ENCODE measurements at places on chromosomes 5 and 9.

DNA sequence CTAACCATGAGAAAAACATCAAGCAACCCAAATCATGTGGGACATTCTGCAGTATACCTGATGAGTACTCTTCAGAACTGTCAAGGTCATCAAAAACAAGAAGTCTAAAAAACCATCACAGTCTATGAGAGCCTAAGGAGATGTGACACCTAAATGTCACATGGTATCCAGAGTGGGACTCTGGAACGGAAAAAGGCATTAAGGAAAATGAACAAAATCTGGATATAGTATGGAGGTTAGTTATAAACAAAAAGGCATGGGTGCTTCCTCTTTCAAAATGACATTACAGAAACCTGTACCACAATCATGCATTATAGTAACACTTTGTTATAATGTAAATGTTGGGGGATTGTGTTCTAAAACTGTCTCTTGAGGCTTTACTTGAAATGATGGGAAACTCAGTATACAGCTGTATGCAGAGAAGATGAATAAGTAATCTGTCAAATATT is 47.4 kb downstream of the PRKACG start:
- no peak for DNase-seq

DNA sequence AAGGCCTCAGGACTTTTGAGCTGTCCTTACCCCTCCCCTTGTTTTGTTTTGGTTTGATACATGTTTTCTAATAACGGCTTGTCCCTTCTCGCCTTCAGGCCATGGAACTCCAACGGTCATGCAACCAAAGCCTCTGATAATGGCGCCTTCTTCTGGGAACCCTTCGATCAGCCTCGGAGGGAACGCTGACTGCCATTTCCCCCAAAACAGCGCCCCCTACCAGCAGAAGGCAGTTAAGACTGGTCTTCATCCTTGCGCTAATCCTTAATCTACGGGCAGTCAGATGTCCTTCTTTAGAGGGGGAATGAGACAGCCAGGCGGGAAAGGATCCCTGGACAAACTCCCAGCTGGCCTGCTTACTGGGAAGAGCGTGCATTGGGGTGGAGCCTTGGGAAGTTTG is 276.6 kb downstream of the ICE1 start:
- DNase-seq, result no peak

- no peak for DNase-seq
Observed at GRCh38 chr5:7395432-7395946, 449 bp upstream of the ADCY2 start.

- no peak for DNase-seq
Observed at GRCh38 chr5:2797160-2797559, 45.7 kb upstream of the IRX2 start.

GRCh38 chr9:87657190-87657589 is 68.7 kb upstream of the CTSL start:
- no peak for DNase-seq

GRCh38 chr5:36059571-36060419 is 6.9 kb downstream of the UGT3A2 start:
- peak; percentile 69 for DNase-seq

DNA sequence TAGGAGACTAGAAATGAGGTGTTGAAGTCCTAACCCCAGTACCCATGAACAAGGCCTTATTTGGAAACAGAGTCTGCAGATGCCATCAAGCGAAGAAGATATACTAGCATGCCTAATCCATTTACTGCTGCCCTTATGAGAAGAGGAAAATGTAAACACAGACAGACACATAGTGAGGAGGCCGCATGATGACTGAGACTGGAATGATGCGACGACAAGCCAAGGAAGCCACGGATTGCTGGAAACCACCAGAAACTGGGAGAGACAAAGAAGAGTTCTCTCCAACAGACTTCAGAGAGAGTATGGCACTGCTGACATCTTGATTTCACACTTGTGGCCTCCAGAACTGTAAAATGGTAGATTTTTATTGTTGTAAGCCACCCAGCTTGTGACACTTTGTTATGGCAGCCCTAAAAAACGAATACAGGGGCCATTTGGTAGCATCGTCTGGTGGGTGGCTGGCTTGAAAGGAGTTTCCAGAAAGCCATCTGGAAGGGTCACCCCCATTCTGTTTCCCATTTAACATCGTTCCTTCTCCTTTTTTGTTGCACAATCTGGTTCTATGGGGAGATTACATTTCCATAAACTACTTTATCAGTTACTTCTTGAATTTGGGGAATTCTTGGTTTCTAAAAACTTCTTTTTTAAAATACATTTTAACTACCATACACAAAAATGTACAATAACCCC is 193.1 kb downstream of the HSD17B3 start:
- peak; percentile 67 for DNase-seq

- DNase-seq, result peak; percentile 89
Observed at GRCh38 chr5:171667341-171668096, 118.1 kb upstream of the SMIM23 start.

- DNase-seq, result no peak
Observed at GRCh38 chr5:160824301-160825001, 27.6 kb downstream of the ATP10B start.

DNA sequence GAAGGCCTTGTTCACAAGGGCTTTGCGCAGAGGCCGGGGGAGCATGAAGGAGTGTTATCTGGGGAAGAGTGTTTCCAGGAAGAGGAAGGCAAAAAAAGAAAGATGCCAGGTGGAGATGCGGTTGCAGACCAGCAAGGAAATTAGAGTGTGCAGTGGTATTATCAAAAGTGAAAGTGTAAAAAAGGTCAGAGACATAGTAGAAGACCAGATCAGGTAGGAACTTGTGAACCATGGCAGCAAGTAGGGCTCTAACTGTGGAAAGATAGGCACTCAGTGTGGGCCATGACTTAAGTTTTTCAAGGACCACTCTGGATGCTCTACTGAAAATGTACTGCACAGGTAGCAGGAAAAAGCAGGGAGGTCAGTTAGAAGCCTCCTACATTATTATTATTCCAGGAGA is 90.1 kb upstream of the SPOCK1 start:
- DNase-seq, result no peak

DNA sequence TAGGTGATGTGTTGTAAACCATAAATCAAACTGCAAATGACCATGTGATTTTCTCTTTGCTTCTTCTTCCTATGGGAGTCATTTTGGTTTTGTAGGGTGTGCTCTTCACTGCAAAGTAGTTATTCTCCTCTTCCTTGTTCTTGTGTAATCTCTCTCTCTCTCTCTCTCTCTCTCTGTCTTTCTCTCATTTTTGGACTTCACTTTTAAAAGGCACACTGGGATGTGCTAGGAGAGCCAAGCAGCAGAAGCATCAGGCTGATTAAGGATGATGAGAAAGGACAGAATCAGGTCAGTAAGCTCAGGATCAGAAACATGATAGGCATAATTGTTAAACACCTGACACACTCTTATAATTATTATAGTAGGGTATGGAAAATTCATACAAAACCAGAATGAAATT is 505.3 kb upstream of the ZNF608 start:
- DNase-seq, result no peak

- DNase-seq, result no peak
Observed at GRCh38 chr9:121537283-121537682, 37.6 kb upstream of the GGTA1 start.

- DNase-seq, result no peak
Observed at GRCh38 chr5:156715287-156715686, 134.8 kb upstream of the PPP1R2B start.

DNA sequence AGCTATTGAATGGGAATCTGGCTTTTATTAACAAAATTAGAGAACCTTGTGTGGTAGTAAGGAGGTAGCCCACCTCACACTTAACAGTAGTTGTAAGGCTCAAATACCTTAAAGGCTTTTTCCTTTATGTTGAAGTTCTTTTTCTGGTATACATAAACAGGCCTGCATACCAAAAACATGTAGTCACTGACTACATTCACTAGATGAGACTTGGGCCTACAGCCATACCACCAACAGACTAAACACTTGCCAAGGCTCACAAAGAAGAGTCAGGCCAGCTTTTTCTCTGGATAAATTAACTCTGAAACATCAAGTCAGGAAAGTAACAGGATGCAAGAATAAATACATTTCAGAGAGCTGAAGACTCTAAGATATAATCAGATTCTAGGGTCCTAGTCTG is 78.6 kb upstream of the MPDZ start:
- peak; percentile 93 for DNase-seq

DNA sequence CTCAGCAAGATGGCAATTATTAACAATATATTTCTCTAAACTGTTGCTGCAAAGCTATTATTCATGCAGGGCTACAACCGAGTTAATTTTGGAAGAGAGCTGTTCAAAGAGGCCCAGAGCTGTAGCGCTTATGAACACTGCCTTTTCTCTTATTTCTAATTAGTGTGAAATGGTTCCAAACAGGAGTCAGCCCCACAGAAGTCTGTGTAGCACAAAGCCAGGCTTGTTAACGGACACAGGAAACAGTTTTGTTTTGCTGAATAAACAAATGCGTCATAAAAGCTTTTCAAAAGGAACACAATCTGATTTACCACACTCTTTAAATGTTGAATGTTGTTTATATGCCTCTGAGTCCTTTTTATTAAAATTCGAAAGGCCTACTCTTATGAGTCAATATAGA is 396.5 kb downstream of the ANXA1 start:
- no peak for DNase-seq

GRCh38 chr9:36980148-36980974 is 53.7 kb downstream of the PAX5 start:
- DNase-seq, result no peak

DNA sequence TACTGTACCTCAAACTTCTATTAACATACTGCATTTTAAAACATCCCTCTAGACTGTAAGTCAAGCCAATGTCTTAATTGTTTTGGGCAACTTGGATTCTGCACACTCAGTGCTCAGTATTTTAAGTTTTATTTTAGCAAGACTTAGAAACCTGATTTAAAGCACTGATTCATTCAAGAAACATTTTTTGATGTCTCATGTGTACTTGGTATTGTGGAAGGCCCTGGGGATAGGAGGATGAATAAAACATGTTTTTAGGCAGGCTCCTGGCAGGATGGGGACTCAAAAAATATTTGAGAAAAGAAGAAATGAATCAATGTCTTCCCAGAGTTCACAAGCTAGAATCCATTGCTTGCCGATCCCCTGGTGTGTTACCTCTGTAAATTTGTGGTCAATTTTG is 334.0 kb upstream of the PUM3 start:
- DNase-seq, result peak; percentile 68

- DNase-seq, result peak; percentile 53
Observed at GRCh38 chr9:89442981-89443814, 54.7 kb downstream of the SEMA4D start.

DNA sequence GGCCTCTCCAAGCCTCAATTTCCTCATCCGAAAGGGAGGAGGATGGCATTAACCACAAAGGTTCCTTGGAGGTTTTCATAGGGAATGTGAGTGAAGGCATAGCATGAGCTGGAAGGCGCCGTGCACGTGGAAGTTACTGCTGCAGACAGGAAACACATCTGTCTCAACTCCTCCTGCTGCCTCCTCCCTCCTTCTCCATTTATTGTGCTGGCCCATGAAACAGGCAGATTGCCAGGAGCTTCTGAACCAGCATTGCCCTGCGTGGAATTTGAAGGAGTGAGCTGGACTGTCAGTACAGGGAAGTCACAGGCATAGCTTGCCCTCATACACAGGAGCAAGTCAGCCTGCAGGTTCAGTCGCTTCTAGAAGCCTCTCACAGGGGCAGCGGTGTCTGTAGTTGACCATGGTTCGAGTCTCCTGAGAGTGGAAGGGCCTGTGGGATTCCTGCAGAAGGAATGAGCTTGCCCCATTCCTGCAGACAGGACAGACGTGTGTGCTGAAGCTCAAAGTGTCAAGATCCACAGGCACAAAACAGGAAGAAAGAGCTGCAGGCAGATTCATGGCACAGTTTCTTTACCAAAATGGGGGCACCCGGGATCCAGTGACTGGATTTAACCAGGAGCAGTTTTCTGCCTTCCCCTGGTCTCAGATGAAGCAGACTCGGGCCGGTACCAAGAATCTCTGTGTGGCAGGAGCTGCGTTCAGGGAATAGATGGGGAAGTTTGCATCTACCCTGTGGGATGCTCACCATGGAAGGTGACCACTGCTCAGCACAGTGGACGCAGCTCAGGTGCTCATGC is 48.7 kb upstream of the CTSL start:
- peak; percentile 13 for DNase-seq

DNA sequence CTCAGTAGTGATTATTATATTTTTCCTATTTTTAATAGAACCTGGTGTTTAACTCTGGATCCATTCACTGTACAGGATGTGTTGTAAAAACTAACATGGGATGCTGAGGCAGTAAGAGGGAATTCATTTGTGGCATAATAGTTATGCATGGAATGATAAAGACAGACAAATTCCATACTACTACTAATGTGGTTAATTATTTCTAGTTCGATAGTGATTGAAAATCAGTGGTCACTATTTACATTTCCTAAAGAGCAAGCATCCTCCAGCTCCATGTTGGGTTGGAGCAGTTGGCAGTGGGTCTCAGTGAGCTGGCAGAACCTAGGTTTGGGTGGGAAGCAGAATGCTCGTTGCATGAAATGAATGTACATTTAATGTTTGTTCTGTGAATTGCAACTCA is 122.6 kb downstream of the SAXO1 start:
- DNase-seq, result no peak

GRCh38 chr9:86945728-86946200 is 1.5 kb downstream of the GAS1 start:
- DNase-seq, result peak; percentile 48

- DNase-seq, result peak; percentile 51
Observed at GRCh38 chr5:135565266-135565665, 13.5 kb downstream of the CXCL14 start.

DNA sequence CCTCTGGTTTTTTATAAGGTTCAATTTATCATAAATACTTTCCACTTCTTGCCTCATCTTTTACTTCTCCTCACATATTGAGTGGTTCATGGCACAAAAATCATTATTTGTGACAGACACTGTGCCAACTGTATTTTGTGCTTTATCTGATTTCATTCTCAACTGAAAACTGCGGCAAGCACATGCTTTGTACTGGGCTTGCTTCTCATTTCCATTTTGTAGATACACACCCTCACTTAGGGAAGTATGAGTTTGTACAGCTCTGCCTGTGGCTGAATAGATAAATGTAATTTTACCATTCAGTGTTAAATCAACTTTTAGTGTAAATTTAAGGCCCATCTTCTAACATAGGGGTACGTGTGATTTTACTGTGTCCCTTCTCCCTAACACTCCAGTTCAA is 83.6 kb downstream of the ANXA2R start:
- no peak for DNase-seq

DNA sequence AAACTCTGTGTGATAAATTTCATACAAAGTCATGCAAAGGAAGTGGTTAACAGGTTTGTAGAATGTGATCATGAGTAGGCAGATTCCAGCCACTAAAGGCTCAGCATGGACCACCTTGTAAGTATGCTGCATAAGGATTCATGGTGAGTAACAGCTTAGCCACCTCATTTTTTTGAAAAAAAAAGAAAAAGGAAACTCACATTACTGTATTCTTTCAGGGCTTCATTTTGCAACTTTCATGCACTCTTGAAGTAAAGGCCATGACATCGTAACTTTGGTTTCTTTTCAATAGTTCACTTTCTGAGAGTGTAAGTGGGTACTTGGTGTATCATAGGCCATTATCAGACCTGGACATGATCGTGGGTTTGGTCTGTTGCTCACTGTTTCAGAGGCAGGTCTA is 175.1 kb downstream of the PCSK1 start:
- peak; percentile 92 for DNase-seq

DNA sequence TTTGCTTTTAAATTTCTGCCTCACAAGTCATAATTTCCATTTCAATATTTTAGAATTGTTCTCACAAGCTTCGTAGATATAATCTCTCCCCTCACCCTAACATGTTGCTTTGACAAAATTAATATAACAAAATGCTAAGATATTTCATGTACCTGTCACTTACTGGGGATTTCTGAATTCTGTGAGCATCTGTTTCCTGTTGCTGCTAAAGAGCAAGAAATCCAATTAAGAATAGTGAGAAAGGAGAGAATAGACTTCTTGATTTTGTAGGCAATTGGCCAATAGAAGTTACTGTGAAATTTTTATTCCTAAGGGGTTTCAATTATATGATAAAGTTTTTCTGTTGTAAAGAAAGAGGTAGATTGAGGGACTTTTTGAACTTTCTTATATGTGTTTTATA is 796.5 kb upstream of the ARRDC3 start:
- DNase-seq, result no peak

Measured in fibroblast of skin of right quadriceps (primary cell).